Tongue (tissue), 3 donors: ENCODE measurements at places on chromosomes 1 and 21.
A peak's percentile ranks its signal among the peaks of the same experiment; 100 is the strongest.

DNA sequence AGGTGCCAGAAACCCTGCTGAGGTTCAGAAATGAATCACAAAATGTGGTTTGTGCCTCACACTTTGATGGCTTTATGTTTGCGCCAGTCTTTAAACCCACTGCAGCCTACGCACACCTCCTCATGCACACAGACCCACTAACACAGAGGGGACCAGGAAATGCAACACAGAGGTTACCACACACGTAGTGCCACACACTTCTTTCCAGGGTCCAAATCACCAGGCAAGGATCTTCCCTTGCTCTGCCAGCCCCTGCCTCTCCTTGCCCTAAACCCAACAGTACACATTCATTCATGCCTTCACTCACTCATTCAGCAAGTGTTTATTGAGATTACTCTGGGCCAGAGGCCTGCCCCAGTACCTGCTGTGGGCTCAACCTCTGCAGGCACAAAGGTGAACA is 17.5 kb downstream of the MAB21L3 start:
- DNase-seq, result no peak

DNA sequence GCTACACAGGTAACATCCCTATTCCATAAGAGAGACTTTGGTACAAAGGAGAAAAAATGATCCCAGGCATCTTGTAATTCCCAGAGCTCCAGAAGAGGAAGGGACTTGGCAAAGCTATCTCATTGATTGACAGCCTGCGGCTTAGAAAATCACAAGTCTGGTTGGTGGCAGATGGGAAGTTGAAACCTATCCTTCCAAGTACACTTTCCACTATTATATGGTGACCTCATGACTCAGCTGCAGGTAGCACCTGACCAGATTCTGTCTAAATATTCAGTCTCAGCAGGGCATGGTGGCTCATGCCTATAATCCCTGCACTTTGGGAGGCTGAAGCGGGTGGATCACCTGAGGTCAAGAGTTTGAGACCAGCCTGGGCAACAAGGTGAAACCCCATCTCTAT is 89.9 kb downstream of the TIAM1 start:
- no peak for DNase-seq

GRCh38 chr1:47853852-47854251 is 143.3 kb downstream of the TRABD2B start:
- no peak for DNase-seq

DNA sequence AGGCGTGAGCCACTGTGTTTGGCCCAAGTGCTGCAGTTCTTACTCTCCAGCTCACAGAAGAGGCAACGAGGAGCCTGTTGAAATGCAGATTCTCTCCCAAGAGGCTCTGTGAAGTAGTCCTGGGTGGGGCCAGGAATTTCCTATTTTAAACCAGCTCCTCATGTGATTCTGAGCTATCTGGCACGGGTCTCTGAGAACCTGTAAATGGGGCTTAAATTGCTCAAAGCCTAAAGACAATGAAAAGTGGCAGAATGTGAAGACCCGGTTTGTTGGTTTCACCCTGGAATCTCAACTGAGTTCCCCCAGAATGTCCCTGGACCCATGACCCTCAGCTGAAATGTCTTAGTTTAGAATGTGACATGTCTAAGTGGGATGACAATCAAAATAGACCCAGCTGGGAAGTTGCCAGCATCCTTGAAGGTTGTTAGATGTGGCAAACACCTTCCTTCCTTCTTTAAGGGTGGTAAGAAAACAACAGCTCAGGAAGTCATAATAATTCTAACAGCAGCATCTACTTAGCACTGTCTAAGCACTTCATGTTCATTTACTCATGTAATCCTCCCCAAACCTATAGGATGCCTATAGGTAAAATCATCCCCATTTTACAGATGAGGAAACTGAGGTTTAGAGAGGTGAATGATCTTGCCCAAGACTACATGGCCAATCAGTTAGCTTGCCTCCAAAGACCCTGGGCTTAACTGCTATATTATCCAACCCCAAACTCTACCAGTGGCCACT is 20.9 kb upstream of the ATP5PO start:
- no peak for DNase-seq

- no peak for DNase-seq
Measured at GRCh38 chr1:21568006-21568746, 59.0 kb downstream of the ALPL start.

DNA sequence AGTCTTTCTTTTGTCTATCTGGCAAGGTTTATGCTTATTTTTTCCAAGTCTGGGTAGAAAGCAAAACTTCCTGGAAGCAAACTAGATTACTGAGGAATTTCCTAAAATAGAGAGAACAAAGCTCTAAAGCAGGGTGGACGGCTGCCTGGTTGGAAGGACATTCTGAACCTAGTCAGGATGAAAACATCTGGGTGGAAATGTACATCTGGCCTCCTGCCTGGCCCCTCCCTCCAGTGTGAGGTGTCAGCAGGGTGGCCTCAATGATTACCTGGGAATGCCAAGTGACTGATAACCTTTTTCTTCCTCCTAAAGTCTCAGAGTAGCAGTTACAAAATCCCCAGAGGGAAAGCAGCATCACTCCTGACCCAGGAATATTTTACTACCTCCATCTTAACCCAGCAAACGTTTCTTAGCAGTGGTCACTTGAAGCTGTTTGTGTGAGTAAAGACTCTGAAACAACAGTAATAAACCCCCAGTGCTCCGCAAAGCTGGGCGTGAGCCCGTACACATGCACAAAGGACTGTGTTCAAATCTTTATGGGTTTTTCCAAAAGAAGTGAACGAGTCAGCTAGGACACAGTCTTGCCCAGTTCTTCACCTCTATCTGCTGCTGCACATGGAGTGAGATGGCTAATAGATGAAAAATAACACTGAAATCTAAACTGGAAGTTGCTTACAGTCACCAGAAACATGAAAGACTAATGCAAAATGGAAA is 18.9 kb downstream of the ANGPTL7 start:
- no peak for DNase-seq

- DNase-seq, result no peak
Measured at GRCh38 chr21:39119891-39120290, 63.4 kb downstream of the PSMG1 start.

GRCh38 chr1:32392325-32392724 is 1.9 kb downstream of the BSDC1 start:
- DNase-seq, result no peak

DNA sequence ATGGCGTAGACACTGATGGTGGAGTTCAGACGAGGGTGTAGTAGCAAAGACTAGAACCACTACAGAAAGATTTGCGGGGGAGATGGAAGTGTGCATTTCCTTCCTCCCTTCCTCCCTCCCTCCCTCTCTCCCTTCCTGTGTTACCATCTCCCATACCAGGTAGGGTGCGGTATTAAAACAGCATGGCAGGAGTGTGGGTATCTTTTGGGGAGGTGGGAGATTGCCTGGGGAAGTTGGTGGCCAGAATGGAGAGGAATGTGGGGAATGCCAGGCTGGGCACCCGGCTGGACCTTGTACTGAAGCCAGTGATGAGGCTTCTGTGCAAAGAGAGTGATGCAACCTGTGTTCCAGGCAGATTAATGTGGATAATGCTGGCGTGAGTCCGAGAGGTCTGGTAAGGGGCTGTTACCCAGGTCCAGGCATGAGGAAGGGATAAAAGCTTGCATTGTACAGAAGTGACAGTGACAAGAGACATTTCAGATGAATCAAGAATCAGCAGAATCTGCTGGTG is 30.3 kb upstream of the PPP2R5A start:
- no peak for DNase-seq

DNA sequence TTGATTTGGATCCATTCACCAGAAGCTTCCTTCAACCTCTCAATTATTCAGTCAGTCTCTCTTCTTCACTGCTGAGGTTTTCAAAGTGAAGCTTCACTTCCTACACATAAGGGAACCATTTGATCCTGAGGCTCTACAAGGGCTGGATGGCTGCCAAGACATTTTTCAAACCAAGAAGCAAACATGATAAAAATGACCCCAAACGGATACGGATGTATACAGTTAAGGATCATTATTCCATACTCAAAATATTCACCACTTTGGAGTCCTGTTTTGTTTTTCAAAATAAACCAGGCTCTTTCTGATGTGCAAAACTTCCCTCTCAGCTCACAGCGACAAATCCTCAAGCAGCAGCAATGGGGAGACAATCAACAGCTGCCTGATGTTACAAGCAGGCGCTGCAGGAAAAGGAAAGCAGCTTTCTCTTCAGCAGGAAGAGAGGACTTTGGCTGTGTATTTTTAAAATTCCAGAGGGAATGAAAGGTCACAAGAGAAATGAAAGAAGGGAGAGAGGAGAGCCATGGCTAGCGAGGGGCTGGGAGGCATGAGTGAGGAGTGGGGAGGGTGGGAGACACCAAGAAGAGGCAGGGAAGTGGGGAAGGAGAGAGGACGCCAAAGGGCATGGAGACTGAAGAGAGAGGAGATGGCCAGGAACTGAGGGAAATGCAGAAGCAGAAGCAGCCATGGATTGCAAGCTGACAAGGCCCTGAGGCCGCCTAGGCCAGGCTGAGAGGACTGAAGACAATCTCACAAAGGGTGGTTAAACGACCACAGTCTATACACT is 145.4 kb downstream of the SLC45A1 start:
- peak; percentile 88 for DNase-seq

GRCh38 chr1:118128761-118129160 is 56.3 kb downstream of the SPAG17 start:
- DNase-seq, result no peak

DNA sequence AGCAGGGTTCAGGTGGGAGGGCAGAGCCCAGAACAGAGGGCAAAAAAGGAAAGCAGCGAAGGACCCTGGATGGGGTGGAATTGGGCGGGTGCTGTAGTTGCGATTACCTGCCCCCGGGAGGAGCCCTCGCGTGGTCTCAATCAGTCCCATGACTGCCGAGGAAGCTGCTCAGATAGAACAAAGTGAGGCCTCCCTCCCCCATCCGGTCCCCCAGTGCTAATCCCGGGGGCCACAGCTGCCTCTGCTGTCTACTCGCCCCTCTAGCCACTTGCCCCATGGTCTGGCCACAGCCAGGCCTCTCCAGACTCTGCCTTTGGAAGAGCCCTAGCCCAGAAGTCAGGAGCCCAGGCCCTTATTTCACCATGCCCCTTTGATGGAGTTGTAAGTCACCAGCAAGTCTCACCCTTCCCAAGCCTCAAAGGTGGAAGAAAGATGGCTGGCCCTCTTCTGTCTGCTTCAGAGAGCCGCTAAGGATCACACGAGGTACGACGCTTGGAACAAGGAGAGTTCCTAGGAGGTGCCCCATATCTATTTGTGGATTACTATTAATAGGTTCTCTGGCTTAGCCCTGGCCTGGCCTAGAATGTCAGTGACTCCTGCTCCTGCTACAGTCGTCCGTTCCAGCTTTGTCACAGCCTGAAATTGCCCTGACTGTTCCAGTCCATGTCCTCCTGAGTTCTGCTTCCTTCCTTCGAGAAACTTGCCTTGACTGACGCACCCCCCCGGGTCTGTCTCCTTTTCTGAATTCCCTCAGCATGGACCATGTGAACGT is 16.4 kb downstream of the ECHDC2 start:
- peak; percentile 56 for DNase-seq

GRCh38 chr1:193069748-193070385 is 10.5 kb downstream of the RO60 start:
- DNase-seq, result no peak

GRCh38 chr1:177864538-177865305 is 105.1 kb downstream of the SEC16B start:
- no peak for DNase-seq

DNA sequence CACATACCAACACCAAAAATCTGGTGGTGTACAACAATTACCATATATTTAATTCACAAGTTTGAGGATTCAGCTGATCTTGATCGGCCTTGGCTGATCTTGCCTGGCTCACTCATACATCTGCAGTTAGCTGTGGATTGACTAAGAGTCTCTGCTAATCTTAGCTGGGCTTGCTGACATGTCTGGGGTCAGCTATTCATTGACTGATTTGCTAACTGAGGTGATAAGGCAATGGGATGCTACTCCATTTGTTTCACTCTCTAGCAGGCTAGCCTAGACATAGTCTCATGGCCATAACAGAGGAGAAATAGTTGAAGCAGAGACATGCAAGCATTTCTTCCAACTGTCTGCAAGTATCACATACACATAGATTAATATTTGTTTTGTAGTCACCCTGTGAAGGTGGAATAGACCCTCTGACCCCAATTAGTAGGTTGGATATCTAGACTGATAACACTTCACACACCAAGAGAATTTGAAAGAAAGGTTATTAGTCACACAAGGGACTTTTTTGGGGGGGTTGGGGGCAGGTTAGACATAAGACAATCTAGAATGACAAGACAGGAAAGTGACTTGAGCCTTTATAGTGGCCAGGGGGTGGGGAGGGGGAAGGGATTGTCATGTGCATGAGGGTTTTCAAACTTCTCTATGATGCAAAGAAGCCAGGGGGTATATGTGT is 142.3 kb downstream of the BARHL2 start:
- no peak for DNase-seq

DNA sequence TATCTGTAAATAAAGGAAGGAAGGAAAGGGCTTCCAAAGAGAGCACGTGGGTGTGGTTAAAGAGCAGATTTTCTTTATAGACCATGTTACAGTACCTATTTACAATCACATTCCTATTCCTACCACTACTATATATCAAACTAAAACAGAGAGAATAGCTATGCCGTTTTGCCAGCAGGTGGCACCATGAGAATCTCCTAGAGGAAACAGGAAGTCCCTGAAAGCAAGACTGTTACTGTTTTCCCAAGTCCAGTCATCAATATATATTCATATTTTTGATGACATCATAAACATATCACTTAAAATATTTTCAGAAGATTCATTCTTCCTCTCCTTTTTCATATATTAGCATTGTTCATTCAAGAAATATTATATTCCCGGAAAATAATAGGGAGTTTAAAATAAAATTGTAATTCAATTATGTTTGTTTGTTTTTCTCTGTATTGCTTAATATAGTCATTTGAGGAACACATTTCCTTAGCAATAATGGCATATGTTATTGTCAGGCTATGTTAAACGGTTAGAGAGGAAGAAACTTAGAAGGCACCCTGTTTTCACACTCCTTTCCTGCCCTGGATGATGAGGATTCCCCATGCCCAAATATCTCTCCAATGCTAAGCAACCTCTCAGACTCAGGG is 6.6 kb downstream of the CCDC190 start:
- peak; percentile 83 for DNase-seq

DNA sequence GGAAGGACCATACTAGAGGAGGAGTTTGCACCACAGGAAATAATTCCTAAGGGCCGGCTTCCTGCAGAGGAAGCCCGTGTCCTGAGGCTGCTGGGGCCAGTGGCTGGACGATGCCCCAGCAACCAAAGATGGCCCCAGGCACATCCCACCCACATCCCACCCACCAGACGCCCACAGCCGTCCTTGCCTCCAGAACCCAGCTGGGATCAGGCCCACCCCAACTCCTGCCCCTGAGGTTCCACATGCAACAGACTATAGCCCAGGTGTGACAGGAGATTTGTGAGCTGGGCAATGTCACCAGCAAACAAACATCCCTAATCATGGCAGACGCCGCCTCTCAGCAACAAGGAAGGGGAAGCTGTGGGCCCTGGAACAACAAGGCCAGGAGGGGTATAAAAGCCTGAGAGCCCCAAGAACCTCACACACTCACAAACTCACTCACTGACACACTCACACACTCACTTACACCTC is at the start of gene KRTAP10-9:
Gene KRTAP10-9 (plus strand): TSS at position 421 of the 471 bp plus-strand sequence. CDS start 79 bp downstream, outside the sequence.
- DNase-seq, result no peak

- DNase-seq, result peak; percentile 90
Measured at GRCh38 chr1:9234223-9235095, at the start of gene H6PD. Gene H6PD (plus strand): TSS chr1:9234774. CDS start chr1:9244935, 10,161 bp downstream.

- DNase-seq, result no peak
Measured at GRCh38 chr1:39214021-39214713, 9.7 kb downstream of the MACF1 start.

GRCh38 chr1:7698641-7699040 is 72.5 kb upstream of the VAMP3 start:
- DNase-seq, result no peak
